Right atrium auricular region (tissue), 2 donors: ENCODE measurements at places on chromosomes 5 and 9. TPM values are rescaled to one million over a fixed set of nuclear protein-coding genes. Genes with fewer than 3 reads are reported as not detected.

Gene TSSK1B
- total RNA-seq = not detected

Gene PHF24
- not detected for total RNA-seq

Gene MLANA
- not detected for total RNA-seq

Gene ANKRD34B
- not detected for total RNA-seq

Gene CAMK2A
- 4.9 TPM for total RNA-seq

- DNase-seq = no peak
These were observed 158.6 kb upstream of the DMRT1 start for GRCh38 chr9:682633-683508.

GRCh38 chr5:116454417-116454927 is 120.2 kb downstream of the SEMA6A start:
- no peak for DNase-seq

DNA sequence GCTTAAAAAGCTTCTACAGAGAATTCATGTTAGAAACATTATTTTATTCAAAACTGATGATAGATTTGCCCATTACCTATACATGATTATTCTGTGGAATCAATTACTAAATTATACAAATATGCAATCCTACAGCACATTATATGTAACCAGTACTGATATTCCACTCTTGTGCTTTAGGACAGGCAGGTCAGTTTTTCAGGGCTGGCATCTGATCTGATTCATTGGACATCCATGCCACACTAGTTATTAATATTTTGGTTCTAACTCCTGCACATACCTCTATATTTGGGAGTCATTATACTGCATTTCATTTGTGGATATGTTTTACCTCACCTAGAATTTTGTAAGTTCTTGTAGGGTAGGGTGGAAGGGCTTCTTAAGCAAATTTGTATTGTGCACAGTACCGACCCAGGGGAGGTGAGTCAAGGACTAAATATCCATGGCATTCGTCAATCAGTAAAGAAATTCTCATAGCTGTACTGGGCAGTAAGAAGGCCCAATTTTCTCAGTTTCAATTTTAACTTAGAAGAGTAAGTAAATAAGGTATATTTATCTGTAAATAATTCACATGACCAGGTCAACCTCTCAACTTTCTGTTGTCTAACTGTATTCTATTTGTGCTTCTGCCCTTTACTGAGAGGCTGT is 33.5 kb downstream of the ELOVL7 start:
- DNase-seq = no peak

DNA sequence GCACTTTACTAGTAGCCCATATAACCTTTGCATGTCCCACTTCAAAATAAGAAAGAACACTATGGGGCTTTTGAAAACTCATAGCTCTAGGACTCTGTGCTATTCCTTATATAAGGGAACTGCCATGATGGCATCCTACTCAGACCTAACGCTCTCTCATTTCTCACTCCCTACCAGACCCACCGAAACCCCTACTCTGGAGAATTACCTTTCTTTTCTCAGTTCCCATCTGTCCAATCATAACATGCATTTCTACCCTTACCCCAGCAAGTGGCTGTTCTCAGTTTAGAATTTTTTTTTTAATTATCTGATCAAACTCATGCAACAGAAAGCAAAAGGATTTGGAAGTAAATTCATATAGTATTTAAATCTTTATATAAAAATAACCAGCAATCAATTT is 27.3 kb downstream of the CARNMT1 start:
- no peak for DNase-seq

GRCh38 chr5:137365126-137365865 is 133.8 kb downstream of the SPOCK1 start:
- no peak for DNase-seq

GRCh38 chr9:83312537-83312936 is 225.7 kb downstream of the FRMD3 start:
- no peak for DNase-seq

GRCh38 chr5:55518831-55519390 is 15.9 kb downstream of the PLPP1 start:
- DNase-seq = no peak

- no peak for DNase-seq
These were observed 224.5 kb upstream of the CDH6 start for GRCh38 chr5:30968971-30969370.

GRCh38 chr5:67262206-67262605 is 65.6 kb upstream of the CD180 start:
- no peak for DNase-seq

DNA sequence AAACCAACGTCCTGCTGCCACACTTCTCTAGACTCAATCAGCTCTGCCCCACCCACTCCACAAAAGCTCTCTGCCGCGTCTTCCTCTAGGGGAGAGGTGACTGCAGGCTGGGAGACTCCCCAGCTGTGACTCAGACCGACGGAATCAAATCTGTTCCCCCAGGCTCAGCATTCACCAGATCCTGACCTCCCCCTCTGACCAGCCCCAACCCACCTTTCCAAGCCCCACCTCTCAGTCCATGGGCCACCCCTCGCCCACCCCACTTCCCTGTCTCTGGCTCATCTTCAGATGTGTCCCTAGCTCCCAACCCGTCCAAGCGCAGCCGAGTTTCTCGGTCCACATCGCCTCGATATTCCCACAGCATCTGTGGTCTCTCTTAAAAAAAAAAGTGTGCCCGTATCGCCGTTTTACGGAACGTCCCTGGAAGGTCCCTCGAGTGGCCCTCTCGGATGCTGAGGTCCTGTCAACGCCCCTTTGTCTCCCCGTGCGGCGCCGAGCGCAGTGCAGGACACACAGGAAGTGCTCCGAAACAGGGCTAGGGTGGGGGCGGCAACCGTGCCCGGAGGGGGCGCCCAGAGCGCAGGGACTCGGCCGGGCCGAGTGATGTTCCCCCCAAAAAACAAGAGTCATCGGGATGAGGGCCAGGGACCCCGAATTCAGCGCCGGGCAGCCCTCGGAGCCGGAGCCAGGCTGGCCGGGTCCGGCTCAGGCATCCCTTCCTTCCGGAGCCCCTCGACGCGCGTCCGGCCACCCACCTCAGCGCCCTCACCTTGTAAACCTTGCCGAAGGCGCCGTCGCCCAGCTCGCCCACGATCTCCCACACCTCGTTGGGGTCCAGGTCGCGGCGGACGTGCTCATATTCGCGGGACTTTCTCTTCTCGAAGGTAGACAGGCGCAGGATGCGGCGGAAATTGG is 649 bp downstream of the STK10 start:
- peak; percentile 77 for DNase-seq

DNA sequence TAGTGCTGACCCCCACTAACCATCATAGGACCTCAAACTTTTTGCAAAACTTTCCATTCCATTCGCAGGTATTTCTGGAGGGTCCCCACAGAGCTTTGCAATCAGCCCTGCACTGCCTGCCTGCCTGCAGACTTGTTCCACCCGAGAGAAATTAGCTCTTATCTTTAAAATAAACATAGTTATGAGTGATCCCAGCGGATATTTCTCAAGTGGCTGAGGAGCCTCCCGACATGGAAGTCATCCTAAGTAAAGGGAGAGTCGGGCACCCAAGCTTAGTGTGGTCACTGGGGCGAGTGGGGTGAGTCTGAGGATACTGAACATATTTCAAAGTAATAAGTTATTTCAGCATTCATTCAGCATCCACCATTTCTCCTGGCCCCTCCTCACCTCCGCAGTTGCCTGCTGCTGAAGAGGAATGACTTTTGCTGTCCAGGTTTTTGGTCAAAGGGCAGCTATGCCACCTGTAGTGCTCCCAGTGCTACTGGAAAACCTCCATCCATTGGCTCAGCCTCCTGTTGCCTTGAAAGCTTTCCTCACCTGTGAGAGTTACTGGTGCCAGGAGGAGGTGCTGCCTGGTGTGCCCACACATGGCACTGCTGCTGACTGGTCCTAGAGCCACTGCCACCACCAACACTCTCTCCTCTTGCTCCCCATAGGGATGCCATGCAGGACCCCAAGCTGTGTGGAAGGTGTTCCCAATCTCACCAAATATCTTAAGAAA is 89.7 kb upstream of the PCSK1 start:
- DNase-seq = no peak

GRCh38 chr9:97559111-97559514 is 57.6 kb downstream of the TMOD1 start:
- DNase-seq = no peak

- DNase-seq = no peak
These were observed 7.6 kb downstream of the SHB start for GRCh38 chr9:38061326-38061977.

- no peak for DNase-seq
These were observed 111.8 kb downstream of the RFX3 start for GRCh38 chr9:3413984-3414383.

GRCh38 chr5:123176938-123177275 is 87.9 kb downstream of the PRDM6 start:
- no peak for DNase-seq
